ENCODE measurements at places on chromosomes 12 and 14.
A peak's percentile ranks its signal among the peaks of the same experiment; 100 is the strongest.

DNA sequence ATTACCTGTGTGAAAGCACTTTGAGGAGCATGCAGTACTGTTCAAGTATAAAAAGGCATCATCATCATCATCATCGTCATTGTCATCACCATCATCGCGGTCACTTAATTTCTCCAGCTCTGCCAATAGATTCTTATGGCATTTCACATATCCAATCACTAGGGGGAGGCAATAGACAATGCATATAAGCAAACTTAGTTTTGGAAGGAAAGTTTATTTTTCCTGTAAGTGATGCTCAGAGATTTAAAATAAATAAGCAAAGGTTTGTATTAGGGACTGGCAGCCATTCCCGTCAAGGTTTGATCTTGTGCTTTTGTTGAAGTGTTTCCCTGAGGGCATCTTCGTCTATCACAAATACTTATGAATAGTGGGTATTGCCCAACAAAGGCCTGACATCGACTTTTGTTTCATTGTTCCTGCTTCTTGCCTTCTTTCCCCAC is 127.4 kb downstream of the KTN1 start:
- DNase-seq, result no peak

- DNase-seq, result no peak
Measured at GRCh38 chr14:47442211-47442610, 233.2 kb downstream of the MDGA2 start.

GRCh38 chr12:120830966-120831365 is 73.2 kb downstream of the SPPL3 start:
- DNase-seq, result no peak

- DNase-seq, result peak; percentile 24
Measured at GRCh38 chr14:74429221-74429691, 3.2 kb upstream of the SYNDIG1L start.

- DNase-seq, result no peak
Measured at GRCh38 chr14:86619726-86620125, 1089.8 kb downstream of the FLRT2 start.

DNA sequence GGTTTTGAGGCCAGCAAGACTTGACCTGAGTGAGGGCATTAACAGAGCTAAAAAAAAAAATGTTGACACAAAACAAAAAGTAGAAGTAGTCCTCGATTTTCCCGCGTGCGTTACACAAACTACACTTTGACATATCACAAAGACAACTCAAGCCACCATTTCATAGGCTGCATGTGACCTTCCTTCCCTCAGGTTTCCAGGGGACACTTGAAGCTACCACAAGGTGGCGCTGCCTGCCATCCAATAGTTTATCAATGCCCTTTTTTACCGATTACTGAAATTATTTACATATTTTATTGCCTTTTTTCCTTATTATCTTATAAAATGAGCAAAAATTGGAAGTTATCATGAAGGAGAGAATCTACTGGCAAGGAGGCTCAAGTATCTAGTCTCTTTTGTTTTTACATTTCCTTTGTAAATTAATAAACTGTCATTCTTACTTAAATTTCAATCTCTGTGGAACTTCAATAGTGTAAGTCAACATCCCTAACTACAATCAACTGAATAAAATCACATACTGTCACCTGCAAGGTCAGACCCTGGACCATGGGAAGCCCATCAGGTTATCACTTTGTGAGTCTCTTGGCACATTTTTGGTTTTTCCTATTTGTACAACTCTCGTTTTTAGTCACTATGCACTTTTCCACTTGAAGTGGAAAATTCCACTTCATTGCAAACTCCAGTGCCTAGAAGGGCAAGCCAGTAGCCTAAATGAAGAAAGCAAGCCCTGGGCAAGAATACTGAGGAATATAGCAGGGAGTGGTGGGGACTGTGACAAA is 84.6 kb upstream of the CPSF6 start:
- DNase-seq, result no peak

GRCh38 chr12:126608607-126609175 is 1543.5 kb downstream of the AACS start:
- DNase-seq, result no peak

- no peak for DNase-seq
Measured at GRCh38 chr14:36555998-36556743, 26.2 kb downstream of the NKX2-8 start.

- no peak for DNase-seq
Measured at GRCh38 chr14:61463664-61464285, 142.4 kb downstream of the PRKCH start.

GRCh38 chr12:76402259-76402658 is 54.0 kb upstream of the BBS10 start:
- DNase-seq, result no peak

GRCh38 chr14:100441271-100441947 is 118.3 kb downstream of the SLC25A47 start:
- DNase-seq, result no peak

DNA sequence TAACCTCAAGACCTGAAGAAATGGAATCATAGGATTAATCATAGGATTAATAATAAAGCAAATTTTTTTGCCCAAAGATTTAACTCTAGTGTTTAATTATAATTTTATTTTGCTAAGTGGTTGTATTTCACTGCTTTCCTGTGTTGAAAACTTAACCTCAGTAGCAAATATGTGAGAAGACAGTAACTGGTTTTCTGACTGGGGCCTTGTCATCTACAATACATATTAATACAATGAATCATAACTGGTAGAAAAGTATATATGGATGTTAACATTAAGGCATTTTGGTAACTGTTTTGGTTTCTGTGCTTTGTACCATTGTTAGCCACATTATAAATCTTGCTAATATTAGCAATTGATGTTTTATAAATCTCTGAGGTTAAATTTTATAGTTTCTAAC is 92.2 kb downstream of the ACSS3 start:
- DNase-seq, result no peak

GRCh38 chr14:99412117-99413061 is 68.3 kb downstream of the SETD3 start:
- DNase-seq, result no peak

DNA sequence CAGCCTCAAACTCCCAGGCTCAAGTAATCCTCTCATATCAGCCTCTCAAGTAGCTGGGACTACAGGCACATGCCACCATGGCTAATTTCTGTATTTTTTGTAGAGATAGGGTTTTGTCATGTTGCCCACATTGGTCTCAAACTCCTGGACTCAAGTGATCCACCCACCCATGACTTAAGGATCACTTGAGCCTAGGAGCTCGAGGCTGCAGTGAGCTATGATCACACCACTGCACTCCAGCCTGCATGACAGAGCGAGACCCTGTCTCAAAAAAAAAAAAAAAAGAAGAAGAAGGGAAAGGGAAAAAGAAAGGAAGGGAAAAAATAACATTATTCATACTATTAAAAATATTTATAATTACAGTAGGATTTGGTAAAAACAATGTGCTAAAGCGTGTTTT is 19.2 kb downstream of the EPS8 start:
- DNase-seq, result no peak

DNA sequence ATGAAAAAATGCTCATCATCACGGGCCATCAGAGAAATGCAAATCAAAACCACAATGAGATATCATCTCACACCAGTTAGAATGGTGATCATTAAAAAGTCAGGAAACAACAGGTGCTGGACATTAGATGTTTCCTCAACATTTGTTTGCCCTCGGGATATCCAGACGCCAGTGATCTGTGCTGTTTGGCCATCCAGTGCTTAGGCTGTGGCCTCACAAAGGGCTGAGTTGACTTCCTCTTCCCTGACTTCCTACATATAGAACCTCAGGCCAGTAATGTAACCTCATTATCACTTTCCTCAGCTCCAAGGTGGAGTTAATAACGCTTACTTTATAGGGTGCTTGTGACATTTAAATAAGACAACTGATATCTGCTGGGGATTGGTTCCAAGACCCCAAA is 51.8 kb downstream of the SLC15A5 start:
- no peak for DNase-seq

DNA sequence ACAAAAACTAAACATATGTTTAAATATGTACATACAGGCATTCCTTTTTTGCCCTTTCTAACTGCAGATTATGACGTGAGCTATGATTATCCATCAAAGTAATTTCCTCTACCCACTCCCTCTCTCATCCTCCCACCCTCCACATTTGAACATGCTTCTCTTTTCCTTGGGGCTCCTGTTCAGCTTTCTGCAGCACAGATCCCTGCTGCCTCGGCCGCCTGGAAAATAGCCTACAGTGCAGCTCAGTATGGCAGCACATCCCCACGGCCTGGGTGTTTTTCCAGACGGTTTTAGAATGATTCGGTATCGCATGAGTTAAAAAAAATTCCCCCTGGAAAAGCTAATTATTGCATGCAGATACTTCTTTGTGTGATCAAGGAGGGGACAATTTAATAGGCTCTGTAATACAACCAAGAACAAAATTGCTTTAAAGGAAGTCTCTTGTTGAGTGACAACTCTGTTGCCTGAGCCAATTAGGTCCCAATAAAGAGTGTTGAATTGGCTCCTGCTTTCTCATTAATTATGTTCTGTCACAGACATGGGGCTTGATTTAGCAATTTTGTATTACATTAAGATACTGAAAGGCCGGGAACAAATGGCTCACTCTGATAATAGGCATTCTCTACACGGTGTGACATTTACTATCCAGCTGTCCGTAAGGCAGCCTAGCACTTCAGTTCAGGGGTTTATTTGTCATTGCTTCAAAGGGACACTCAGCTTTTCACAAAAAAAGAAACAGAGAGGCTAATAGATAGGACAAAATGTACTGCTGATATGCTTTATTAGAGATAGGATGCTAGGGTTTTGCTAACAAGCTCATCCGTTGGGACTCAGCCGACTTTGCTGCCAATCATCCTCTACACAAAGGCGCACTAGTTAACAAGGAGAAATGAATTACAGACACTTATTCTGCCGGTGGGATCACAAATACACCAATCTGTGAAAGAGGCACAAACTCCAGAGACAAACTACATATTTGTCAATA is 285.8 kb upstream of the G2E3 start:
- DNase-seq, result no peak

- DNase-seq, result no peak
Measured at GRCh38 chr12:67388331-67389138, 119.4 kb downstream of the CAND1 start.

GRCh38 chr14:100554082-100554677 is 33.0 kb downstream of the BEGAIN start:
- no peak for DNase-seq

DNA sequence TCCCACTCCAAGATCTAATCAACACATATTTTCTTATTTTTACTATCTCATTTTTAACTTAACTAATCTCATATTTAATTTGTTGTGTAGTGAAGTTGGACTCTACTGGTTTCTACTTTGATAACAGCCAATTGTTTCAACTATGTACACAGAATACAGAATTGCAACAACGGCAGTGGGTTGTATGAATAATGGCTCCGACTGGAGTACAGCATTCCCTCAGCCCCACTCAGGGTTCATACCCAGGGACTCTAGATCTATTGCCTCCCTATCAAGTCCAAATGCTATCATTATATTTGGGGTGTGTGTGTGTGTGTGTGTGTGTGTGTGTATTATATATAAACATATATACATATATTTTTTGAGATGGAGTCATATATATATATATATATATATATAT is 52.3 kb downstream of the PAWR start:
- no peak for DNase-seq

GRCh38 chr14:94646066-94646465 is 33.9 kb downstream of the SERPINA3 start:
- DNase-seq, result peak; percentile 28

DNA sequence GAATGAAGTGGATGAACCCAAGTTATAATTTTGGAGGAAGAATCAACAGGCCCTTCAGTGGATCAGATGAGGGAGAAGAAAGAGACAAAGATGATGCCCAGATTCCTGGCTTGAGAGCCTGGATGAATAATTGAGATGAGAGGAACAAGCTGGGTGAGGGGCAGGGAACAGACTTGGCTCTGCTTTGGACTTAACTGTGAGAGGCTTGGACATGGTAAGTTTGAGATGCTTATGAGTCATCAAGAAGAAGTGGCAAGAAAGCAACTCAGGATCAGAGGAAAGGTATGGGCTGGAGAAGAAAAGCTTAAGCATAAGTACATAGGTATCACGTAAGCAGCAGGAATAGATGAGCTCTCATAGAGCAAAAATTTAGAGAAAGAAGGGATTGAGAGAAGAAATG is 55.3 kb downstream of the FIGNL2 start:
- no peak for DNase-seq

- DNase-seq, result no peak
Measured at GRCh38 chr14:90154110-90154509, 92.3 kb downstream of the KCNK13 start.

DNA sequence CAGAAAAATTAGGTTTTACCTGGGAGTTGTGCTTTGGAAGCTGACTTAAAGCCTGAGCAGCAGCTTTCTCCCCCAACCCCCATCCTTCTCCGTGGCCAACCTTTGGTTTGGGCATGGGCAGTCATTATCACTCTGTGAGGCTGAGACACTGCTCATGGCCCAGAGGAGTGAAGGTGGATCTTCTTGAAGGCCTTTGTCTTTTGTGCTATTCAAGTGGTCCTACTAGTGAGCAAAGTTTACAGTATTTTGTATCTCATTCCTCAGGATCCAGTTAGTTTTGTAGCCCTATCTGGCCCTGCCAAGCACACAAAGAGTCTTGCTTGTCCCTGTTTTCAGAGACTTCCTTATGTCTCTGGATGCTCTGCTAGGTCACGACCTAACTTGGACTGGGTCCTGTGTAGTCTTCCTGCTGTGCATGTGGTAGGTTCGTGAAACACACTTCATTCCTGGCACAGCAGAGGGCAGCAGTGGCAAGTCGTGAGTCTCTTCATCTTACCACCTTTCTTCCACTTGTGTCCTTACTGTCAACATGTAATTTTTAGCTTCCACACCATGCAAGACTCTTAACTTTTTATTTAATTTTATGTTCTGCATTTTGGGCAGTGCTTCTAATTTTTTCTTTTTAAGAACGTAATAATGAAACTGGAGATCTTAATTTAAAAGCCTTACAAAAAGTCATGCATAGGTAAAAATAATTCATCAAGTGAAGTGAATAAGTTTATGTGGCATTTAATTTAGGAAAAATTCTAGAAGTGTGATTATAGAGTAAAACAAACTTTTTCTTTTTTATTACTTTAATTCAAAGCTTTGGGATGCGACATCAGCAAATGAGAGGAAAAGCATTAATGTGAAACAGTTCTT is 53.7 kb downstream of the APAF1 start:
- DNase-seq, result no peak

DNA sequence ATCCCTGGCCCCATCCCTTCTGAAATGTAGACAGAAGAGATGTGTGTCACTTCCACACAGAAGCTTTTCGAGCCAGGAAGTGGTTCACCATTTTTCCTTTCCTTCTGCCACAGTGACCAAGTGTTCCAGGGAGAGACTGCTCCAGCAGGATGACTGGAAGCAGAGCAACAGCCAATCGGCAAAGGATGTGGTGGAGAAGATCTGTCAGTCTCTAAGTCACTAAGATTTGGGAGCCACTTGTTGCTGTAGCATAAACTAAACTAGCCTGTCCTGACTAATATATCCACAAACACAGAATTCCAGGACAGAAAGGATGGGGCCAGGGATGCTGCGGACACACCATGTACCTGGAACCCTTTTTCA is 42.9 kb downstream of the DUSP6 start:
- DNase-seq, result no peak

- no peak for DNase-seq
Measured at GRCh38 chr14:30177781-30178180, 250.1 kb upstream of the PRKD1 start.

GRCh38 chr12:119374635-119375034 is 40.1 kb downstream of the CCDC60 start:
- DNase-seq, result no peak

- DNase-seq, result no peak
Measured at GRCh38 chr14:105176513-105176912, 4.6 kb downstream of the NUDT14 start.
